Right lobe of liver (tissue), 6 donors: ENCODE measurements at places on chromosomes 7 and 10. TPM values are rescaled to one million over a fixed set of nuclear protein-coding genes. Genes with fewer than 3 reads are reported as not detected.

The MBL2 gene
- 140 TPM for total RNA-seq

The LYZL2 gene
- total RNA-seq, result not detected

The IL6 gene
- 0.80 TPM for total RNA-seq

The PRF1 gene
- 2.2 TPM for total RNA-seq

The EVX1 gene
- not detected for total RNA-seq

The CFAP43 gene
- 0.26 TPM for total RNA-seq

The GIMAP1 gene
- total RNA-seq, result 2.4 TPM

The SHH gene
- 15.1 TPM for total RNA-seq

The ADAMTS14 gene
- 0.15 TPM for total RNA-seq

The MAT1A gene
- 563 TPM for total RNA-seq

The GATAD1 gene
- total RNA-seq, result 11.5 TPM

The ERV3-1 gene
- total RNA-seq, result 4.6 TPM

The GNGT1 gene
- total RNA-seq, result not detected

The FAM241B gene
- 1.2 TPM for total RNA-seq

The CPED1 gene
- 24.8 TPM for total RNA-seq

The BCL7B gene
- 45.0 TPM for total RNA-seq

The PRSS37 gene
- total RNA-seq, result not detected

The AOC1 gene
- total RNA-seq, result not detected

The FBH1 gene
- total RNA-seq, result 38.6 TPM

The RSPH10B2 gene
- 0.16 TPM for total RNA-seq

The RBP4 gene
- 4,988 TPM for total RNA-seq

The WIPF3 gene
- 0.64 TPM for total RNA-seq

The SORCS1 gene
- total RNA-seq, result not detected

The LRRD1 gene
- total RNA-seq, result not detected

The CDK14 gene
- 12.6 TPM for total RNA-seq

The PKD2L1 gene
- 0.22 TPM for total RNA-seq

The ZMIZ2 gene
- total RNA-seq, result 36.3 TPM

The CYP2C18 gene
- total RNA-seq, result 89.9 TPM

The UCMA gene
- total RNA-seq, result not detected

The TIMM23 gene
- total RNA-seq, result 22.2 TPM

The PIP gene
- not detected for total RNA-seq

The GRM3 gene
- total RNA-seq, result 0.12 TPM

The PPP1R3C gene
- 158 TPM for total RNA-seq

The MYL10 gene
- not detected for total RNA-seq

The TUBB8 gene
- not detected for total RNA-seq

The PFKFB3 gene
- 8.2 TPM for total RNA-seq
